Left lung (tissue), 14 donors: ENCODE measurements at places on chromosomes 5 and 9. TPM values are rescaled to one million over a fixed set of nuclear protein-coding genes. Genes with fewer than 3 reads are reported as not detected.

The FPGS gene
- 59.3 TPM for total RNA-seq

The SLC2A6 gene
- 22.4 TPM for total RNA-seq

The SLCO4C1 gene
- total RNA-seq, result 27.4 TPM

The EQTN gene
- 0.37 TPM for total RNA-seq

The MYORG gene
- total RNA-seq, result 22.6 TPM

The SLC45A2 gene
- not detected for total RNA-seq

The CER1 gene
- total RNA-seq, result not detected

The ANXA1 gene
- 563 TPM for total RNA-seq

The F2RL1 gene
- 6.5 TPM for total RNA-seq

The FOXD4L5 gene
- total RNA-seq, result not detected

The FOXD4L6 gene
- 0.26 TPM for total RNA-seq

The CACNA1B gene
- total RNA-seq, result not detected

The PCDHA12 gene
- total RNA-seq, result 7.4 TPM

The EDIL3 gene
- 20.6 TPM for total RNA-seq

The UQCRQ gene
- 386 TPM for total RNA-seq

The ZNF462 gene
- 30.3 TPM for total RNA-seq

The BTNL8 gene
- total RNA-seq, result 1.8 TPM

The PARP8 gene
- total RNA-seq, result 41.3 TPM

The FAXDC2 gene
- 17.9 TPM for total RNA-seq

The SPINK1 gene
- 74.5 TPM for total RNA-seq

The HSD17B3 gene
- 1.0 TPM for total RNA-seq

The PHF24 gene
- total RNA-seq, result 0.44 TPM

The KCNMB1 gene
- 1.9 TPM for total RNA-seq

The GAS1 gene
- total RNA-seq, result 9.8 TPM

The CCNJL gene
- 16.0 TPM for total RNA-seq

The SLC6A3 gene
- 0.10 TPM for total RNA-seq

The UNC5A gene
- not detected for total RNA-seq

The PCDHB15 gene
- 5.0 TPM for total RNA-seq

The PCDHB2 gene
- total RNA-seq, result 6.6 TPM

The HMGXB3 gene
- 37.1 TPM for total RNA-seq

The LCN6 gene
- total RNA-seq, result 0.38 TPM

The SHC3 gene
- 19.2 TPM for total RNA-seq

The OR1J2 gene
- total RNA-seq, result not detected

The CCDC171 gene
- 2.0 TPM for total RNA-seq

The PLGRKT gene
- 26.6 TPM for total RNA-seq

The LEAP2 gene
- 1.2 TPM for total RNA-seq

The PCDHA3 gene
- total RNA-seq, result 0.50 TPM

The ENG gene
- 173 TPM for total RNA-seq

The PCDH12 gene
- total RNA-seq, result 15.6 TPM

The ADAMTS6 gene
- 6.3 TPM for total RNA-seq

The PRDM9 gene
- not detected for total RNA-seq

The NUTM2F gene
- total RNA-seq, result not detected

The STK32A gene
- total RNA-seq, result 7.7 TPM

The COX7C gene
- total RNA-seq, result 472 TPM

The MOCS2 gene
- 38.8 TPM for total RNA-seq

The ISL1 gene
- not detected for total RNA-seq

The DPYSL3 gene
- total RNA-seq, result 77.5 TPM

The PRR16 gene
- total RNA-seq, result 8.7 TPM

The IL9 gene
- total RNA-seq, result not detected

The PCDHB11 gene
- total RNA-seq, result 3.4 TPM
